ENCODE measurements at places on chromosomes 13 and 19.

GRCh38 chr19:7492142-7492541 lies 3.3 kb upstream of the PEX11G start:
- DNase-seq: peak; percentile 33

- no peak for DNase-seq
Measured at GRCh38 chr13:112481458-112481857, 105.3 kb downstream of the SPACA7 start.

DNA sequence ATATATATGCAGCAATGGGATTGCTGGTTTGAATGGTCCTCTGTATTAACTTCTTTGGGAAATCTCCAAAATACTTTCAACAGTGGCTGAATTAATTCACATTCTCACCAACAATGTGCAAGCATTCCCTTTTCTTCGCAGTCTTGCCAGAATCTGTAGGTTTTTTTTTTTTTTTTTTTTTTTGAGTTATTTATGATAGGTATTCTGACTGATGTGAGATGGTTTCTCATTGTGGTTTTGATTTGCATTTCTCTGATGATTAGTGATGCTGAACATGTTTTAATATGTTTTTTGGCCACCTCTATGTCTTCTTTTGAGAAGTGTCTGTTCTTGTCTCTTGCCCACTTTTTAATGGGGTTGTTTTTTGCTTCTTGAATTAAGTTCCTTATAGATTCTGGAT lies 2041.5 kb upstream of the PCDH20 start:
- DNase-seq: no peak

DNA sequence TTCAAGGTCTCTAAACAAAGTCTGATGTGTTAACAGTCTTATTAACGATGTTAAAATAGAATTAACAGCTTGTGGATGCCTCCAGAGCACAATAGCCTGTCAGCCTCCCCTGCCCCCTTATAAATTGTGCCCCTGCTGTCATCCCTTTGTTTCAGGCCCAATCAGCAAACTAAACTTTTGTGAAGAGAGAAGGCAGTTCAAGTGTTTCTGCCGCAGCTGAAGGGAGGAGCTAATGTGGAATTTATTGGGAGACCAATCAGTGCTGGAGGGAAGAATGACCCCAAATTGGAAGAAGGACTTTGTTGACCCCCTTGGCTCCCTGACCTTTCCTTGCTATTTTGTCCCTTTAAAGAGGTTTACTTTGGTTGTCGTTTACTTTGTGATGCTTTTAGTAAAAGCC lies 160.5 kb downstream of the TM9SF2 start:
- DNase-seq: no peak

DNA sequence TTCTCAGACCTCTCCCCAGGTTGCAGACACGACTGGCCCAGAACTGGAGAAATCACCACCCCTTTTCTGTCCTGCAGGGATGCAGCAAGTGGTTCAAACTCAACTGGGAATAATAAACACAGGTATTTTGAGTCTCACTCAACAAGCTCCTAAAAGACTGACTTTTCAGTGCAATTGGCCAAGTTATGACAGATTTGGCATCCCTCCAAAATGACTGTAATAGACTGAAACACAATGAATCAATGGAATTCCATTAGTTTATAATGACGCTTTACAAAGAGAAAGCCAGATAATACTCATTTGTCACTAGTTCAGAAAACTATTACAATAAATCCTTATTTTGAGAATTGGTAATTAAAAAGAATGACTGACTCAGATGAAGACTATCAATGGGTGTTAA lies 38.1 kb downstream of the MIPEP start:
- DNase-seq: no peak

DNA sequence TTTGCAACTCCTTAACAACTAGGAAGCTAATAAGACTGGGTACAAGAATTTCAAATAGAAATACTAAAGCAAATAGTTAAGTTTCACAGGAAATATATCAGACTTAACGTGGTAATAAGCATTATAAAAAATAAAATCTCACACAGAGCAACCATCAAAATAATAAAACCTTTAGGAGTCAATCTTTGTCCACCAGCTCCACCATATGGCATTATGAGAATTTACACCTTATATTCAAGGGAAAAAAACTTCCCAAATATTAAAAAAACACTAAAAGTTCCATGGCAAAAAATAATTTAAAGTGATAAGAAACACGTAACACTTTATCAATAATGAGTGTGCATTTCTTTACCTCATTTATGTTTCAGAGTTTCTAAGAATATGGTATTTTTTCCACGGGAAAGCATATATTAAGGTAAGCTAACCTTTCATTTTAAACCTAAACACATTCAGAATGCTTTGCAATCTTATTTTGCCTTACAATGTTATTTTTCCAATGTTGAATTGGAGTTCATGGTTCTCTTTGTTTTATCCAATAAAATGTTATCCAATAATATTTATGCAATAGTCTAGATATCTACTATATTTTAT lies 423.2 kb upstream of the SGCG start:
- no peak for DNase-seq

GRCh38 chr19:11418549-11419506 lies at the start of gene RGL3:
Gene RGL3, minus strand, starts transcription at chr19:11419314. Its CDS starts 36 bp downstream, at chr19:11419278.
- no peak for DNase-seq

DNA sequence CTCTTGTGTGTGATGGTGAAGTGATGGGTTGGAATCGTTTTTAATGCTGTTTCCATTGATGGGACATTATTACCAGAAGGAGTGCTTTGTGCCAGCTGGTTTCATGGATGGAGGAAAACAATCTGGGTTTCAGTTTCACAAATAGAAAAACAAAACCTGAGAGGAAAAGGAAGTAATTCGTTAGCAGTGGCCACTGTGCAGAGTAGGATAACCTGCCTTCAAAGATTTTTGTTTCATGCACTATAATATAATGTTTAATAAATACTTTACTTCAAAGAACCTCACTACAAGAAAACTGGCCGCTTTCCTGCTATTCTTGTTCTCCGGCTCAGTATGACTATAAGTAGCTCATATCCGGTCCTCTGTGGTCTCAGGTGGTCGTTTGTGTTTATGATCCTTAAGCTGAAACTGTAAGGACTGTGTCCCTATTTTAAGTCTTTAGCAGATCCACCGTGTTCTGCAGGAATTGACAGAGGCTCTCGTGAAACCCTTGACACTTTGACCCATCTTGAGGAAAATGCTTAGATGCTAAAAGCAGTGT lies 104.7 kb downstream of the GGACT start:
- no peak for DNase-seq

- no peak for DNase-seq
Measured at GRCh38 chr13:107900775-107901174, 314.6 kb downstream of the LIG4 start.

GRCh38 chr19:57249329-57249728 lies 8.9 kb downstream of the ZNF805 start:
- no peak for DNase-seq

DNA sequence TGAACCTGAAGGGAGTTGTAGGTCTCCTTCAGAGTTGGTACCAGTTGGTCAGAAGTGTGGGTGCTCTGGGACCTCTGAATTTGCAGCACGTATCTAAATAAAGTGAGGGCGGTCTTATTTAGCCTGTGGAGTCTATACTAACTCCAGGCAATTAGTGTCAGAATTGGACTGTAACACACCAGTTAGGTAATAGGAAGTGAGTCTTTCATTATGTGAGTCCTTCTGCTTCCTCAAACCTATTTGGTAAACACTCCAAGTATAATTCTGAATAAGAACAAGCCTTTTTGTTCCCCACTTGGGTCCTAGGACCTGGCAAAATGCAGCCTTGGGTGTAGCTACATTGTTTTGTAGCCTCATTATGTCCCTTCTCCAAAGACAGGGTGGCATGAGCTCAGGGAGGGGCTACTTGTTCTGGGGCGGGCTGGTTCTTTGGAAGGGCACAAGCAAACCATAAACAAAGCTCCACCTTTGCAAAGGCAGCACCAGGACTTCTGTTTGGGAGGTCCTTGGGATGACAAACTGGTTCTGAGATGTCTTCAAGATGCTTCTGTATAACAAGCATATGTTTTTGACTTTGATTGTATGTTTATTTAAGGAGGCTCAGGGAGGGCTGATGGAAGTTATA lies 418.0 kb downstream of the ZNF536 start:
- no peak for DNase-seq

GRCh38 chr13:52651897-52652195 lies 790 bp upstream of the SUGT1 start:
- no peak for DNase-seq

- peak; percentile 59 for DNase-seq
Measured at GRCh38 chr19:35509861-35510625, 3.4 kb downstream of the DMKN start.

- DNase-seq: no peak
Measured at GRCh38 chr19:36120092-36120983, 5.1 kb downstream of the TBCB start.

DNA sequence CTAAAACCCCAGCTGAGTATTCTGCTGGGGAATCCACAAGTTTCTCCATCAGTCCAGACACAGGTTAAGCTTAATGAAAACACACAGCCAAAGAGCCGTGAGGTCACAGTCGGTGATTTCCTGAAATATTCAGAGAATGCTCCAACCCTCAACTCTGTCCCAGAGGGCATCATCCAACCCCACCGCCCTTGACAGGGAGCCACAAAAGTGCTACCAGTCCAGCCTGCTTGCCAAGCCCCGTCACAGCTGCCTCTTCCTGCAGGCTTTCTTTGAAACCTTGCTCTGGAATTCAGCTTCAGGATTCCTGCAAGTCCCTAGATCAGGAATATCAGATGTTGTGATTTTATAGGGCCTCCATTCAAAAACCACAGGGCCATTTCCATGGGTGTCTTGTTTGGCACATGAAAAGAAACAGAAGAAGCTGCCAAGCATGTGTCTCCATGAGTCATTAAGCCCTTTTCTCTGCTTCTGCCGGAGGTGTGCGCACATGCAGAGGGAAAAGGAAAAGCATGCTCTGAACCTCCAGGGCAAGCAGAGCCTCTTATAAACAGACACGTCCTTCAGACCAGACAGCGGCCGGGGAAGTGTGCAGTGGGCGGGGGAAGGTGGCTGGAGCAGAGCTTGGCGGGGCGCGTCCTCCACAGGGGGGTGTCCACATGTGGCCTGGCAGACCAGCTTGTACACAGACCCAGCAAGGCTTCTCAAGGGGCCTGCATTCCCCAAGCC lies 164.7 kb downstream of the KATNAL1 start:
- no peak for DNase-seq

- DNase-seq: no peak
Measured at GRCh38 chr13:111537843-111538499, 217.5 kb downstream of the TEX29 start.

DNA sequence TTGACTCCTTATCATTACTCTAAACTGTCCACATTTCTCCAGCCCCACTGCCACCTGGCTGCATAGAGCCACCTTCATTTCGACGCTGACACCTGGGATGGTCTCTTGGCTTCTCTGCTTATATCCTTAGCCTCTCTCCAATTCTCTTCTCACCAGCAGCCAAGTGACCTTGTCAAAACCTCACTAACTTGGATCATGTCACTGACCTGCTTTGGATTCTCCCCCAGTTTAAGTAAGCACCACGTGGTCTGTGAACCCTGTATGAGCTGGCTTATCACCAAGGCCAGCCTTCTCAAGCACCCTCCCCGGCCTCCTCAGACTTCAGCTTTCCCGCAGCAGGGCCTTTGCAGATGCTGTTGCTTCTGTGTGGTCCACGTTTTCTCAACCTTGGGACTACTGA lies 12.3 kb upstream of the GGACT start:
- DNase-seq: no peak

DNA sequence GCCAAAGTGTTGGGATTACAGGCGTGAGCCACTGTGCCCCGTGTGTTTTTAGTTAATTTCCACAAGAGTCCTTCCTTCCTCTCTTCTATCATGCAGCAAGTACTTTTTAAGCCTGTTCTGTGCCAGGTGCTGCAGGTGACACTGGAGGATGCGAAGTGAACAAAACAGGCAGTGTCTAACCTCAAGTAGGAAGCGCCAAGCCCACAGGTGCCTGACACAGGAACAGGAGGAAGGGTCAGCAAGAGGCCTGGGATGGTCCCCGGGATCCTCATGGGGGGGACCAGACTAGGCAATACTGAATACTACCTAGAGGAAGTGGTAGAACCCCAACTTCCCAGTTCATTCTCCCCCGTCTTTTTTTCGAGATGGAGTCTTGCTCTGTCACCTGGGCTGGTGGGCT lies 1.8 kb upstream of the CALR start:
- DNase-seq: no peak

GRCh38 chr13:79992111-79992510 lies 348.8 kb downstream of the SPRY2 start:
- no peak for DNase-seq

DNA sequence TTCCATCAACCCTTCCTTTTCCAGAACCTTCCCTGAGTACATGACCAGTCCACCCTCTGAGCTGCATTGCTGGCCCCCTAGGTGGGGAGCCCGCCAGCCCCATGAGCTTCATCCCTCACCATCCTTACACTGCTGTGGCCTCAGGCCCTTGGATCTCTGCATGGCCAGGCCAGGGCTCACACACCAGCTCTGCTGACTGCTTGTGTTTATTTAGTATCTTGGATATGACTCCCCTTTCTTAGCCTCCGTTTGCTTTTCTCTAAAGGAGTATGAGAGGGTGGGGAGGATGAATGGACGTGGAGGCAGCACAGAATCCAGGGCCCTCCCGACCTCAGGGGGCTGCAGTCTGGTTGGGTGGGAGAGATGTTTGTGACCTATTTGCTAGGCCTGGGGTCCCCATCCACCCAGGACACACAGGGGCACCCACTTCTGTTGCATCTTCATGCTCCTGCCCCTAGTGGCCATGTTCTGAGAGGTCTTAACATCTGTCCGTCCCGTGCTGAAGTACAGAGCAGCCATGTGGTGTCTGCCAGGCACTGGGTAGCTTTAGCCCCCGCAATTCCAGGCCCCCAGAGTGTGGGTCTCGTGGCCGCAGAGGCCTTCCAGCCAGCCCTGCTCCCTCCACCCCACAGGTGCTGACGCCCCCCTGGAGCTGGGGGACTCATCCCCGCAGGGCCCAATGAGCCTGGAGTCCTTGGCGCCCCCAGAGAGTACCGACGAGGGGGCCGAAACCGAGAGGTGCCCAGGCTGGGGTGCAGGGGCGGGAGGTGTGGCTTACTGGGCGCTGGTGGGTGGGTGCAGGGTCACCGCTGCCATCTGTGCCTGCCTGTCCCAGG lies 13.0 kb downstream of the ARHGEF1 start:
- DNase-seq: no peak

DNA sequence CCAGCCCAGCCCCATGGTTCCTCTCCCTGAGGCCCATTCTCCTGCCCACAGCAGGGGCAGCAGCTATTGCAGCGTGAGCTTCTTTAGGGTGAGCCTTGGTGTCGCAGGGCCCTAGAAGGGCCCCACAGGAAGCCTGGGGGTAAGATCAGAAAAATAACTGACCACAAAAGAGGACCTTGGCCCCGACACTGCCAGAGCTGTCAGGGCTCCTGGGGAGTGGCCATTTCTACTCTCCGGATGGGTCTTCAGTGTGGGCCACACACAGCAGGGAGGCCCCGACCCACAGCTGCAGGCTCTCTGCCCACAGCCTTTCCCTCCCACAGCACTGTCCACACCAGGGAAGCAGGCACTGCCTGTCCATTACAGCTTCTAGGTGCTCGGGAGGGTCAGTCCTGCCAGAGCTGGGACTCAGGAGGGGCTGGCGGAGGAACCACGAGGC lies 3.5 kb upstream of the SIGLEC8 start:
- no peak for DNase-seq

GRCh38 chr13:44207476-44207875 lies 166.1 kb upstream of the SERP2 start:
- DNase-seq: no peak
